Uterus (tissue), 4 donors: ENCODE measurements at places on chromosomes 16 and 17. TPM values are rescaled to one million over a fixed set of nuclear protein-coding genes. Genes with fewer than 3 reads are reported as not detected.

The TMEM88 gene
- 17.6 TPM for total RNA-seq

GRCh38 chr17:81009136-81009535, 17.5 kb downstream of the CHMP6 start:
- DNase-seq = no peak

GRCh38 chr16:87123356-87124001, 193.7 kb downstream of the C16orf95 start:
- DNase-seq = no peak

GRCh38 chr17:73749337-73749823, 105.1 kb upstream of the SDK2 start:
- DNase-seq = no peak

DNA sequence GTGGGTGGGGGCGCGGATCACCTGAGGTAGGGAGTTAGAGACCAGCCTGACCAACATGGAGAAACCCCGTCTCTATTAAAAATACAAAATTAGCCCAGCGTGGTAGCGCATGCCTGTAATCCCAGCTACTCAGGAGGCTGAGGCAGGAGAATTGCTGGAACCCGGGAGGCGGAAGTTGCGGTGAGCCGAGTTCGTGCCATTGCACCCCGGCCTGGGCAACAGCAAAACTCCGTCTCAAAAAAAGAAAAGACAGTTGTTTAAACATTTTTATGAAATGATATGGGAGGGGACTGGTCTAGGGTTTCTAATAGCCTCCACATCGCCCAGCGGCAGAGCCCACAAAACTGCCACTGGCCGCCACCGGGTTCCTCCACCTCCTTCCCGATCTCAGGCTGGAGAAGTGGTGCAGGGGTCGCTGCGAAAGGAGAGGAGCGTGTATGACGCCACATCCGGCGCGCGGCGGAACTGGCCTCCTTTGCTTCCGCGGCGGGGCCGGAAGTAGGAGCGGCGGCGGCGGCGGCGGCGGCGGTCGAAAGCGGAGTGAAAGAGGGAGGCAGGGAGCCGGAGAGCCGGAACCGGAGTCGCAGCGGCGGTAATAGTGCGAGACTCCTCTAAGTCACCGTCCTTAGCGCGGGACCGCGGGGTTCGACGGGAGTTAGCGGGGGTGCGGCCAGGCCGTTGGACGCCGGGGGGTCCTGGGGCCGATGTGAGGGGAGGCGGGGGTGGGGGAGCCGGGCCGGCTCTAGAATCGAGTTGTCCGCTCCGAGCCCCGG, at the start of gene PPP4C:
Gene PPP4C, plus strand, starts transcription at position 492 of the 773 bp plus-strand sequence. CDS start 384 bp downstream, outside the sequence.
- peak; percentile 87 for DNase-seq

GRCh38 chr16:81127051-81127450, 30.9 kb upstream of the GCSH start:
- no peak for DNase-seq

- DNase-seq = no peak
Observed at GRCh38 chr17:67620636-67621035, 97.1 kb upstream of the NOL11 start.

DNA sequence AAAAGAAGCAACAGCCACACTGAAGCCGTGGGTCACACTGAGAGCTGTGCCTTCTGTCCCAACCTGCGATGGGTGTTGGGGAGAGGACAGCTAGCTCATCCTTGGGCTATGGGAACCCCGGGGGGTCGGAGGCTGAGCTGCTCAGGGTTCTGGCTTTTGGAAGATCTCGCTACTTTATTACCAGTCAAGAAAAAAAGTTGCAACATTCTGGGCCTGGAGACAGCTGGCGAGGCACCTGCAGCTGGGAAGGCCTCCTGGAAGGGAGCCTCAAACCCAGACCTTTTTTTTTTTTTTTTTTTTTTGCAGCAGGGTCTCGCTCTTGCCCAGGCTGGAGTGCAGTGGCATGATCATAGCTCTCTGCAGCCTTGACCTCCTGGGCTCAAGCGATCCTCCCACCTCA, 24.9 kb downstream of the TPSD1 start:
- DNase-seq = no peak
